H1 (cell line): ENCODE measurements at places on chromosomes 5 and 9.

DNA sequence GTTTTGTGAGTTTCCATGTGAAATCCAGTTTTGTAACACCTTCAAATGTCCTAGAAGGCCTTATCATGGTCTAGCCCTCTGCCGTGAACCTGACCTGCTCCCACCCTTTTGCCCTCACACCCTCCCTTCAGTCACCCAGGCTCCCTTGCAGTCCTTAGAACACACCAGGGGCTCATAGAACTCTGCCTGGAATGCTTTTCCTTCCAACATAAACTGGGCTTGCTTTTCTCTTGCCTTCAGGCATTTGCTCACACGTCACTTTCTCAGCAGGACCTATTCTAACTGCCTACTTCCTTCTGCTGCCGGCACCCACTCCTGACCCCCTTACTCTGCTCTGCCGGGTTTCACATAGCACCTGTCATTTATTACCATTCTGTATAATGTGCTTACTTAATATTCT, 111.9 kb downstream of the PDE8B start:
- no peaks in the 10 kb centered on the region; the same call in 1 of the 2 replicates for H3K27me3 ChIP-seq
- H3K4me3 ChIP-seq, result no peak overlapping the region
- DNase-seq, result no peak
- H3K36me3 ChIP-seq, result no peaks in the 10 kb centered on the region

GRCh38 chr9:86458191-86458855, 104.1 kb upstream of the TUT7 start:
- H3K4me3 ChIP-seq, result no peak overlapping the region
- H3K27ac ChIP-seq, result no peak overlapping the region
- H3K36me3 ChIP-seq, result no peaks in the 10 kb centered on the region
- H3K27me3 ChIP-seq, result no peaks in the 10 kb centered on the region

GRCh38 chr9:98118640-98119601, at the start of gene TRIM14:
TSS of gene TRIM14 (minus strand) at chr9:98119222. CDS start at chr9:98119188, 34 bp downstream.
- no peaks in the 10 kb centered on the region for H3K27me3 ChIP-seq
- H3K36me3 ChIP-seq, result no peaks in the 10 kb centered on the region
- H3K4me1 ChIP-seq, result peaks cover 7% of the 10 kb centered on the region
- DNase-seq, result peak; percentile 53

DNA sequence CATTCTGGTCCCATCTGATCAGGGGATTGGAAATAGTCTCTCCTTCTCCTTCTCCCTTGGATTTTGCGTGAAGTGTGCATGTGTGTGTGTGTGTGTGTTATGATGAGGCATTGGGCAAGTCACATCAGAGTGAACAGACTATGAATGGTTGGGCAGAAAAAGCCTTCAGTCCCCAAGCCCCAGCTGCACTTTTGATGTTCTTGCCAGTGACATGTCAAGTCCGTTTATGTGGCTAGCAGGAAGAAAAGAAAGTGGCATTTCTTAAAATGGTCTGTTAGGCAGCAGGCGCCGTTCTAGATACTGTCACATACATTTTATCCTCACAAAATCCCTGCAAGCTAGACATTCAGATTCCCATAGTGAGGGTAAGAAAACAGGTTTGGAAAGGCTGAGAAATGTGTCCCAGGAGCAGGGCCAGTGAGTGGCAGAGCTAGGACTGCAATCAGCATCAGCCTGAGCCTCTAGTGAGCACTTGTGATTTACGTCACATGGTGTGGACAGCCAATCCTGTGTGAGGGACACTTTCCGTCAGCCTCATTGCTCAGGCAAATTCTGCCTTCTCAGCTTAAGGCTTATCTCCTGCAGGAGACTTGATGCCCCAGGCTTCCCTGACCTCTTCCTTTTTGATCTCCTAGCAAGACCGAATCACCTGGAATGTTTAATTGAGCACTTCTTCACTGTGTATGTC, 60.4 kb downstream of the GLRA1 start:
- H3K27me3 ChIP-seq, result no peaks in the 10 kb centered on the region
- no peak overlapping the region for H3K4me3 ChIP-seq
- no peaks in the 10 kb centered on the region for H3K36me3 ChIP-seq
- no peak overlapping the region for H3K27ac ChIP-seq
- DNase-seq, result no peak

GRCh38 chr5:75824323-75824722, 107.1 kb upstream of the POC5 start:
- H3K4me1 ChIP-seq, result no peaks in the 10 kb centered on the region
- no peaks in the 10 kb centered on the region for H3K36me3 ChIP-seq
- no peak overlapping the region for H3K4me3 ChIP-seq
- no peaks in the 10 kb centered on the region for H3K27me3 ChIP-seq
- H3K27ac ChIP-seq, result no peak overlapping the region

DNA sequence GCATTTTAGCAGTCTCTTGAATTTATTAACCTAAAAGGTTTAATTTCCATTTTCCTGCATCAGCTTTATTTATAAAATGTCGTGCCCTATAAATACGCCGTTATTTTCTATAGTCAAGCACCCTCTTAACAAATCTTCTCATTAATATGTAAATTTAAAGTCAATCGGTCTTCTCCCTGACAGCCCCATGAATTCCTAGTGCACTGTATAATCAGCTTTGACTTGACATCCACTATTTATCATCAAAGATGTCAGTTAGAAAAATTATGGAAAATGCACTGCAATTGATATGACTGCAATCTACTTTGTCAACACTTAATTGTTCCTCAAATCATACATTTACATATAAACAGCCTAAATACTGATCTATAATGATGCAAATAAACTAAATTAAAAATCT, 83.4 kb downstream of the AP3B1 start:
- DNase-seq, result no peak
- H3K27me3 ChIP-seq, result no peaks in the 10 kb centered on the region
- H3K4me1 ChIP-seq, result peaks cover 5% of the 10 kb centered on the region
- H3K27ac ChIP-seq, result no peak overlapping the region
- no peaks in the 10 kb centered on the region; the same call in 1 of the 2 replicates for H3K36me3 ChIP-seq

DNA sequence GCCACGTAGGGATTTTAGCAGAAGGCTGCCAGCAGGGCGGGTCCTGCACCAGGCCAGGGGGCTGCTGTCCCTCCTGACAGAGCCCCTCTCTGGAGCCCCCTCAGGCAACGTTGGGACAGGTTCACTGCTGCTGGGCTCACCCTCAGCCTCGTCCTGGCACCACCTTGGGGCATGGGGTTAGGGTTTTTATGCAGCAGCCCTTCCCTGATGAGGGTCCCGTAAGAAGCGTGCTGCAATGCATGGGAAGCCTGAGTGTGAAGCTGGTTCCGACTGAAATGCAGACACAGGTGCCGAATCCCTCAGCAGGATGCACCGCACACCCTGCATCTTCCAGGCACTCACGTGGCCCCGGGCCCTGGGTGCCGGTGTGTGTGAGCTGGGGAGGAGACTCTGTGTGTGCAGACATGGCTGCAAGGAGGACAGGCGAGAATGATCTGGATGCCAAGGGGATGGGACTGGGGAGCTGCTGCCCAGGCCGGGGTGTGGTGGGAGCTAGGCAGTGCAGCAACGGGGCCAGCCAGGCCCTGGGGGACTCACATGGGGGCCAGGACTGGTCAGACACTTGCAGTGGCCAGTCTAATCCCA, 27.1 kb downstream of the ZDHHC11B start:
- H3K4me1 ChIP-seq, result no peaks in the 10 kb centered on the region
- no peak overlapping the region for H3K4me3 ChIP-seq
- H3K27ac ChIP-seq, result peak overlapping the region; percentile 32; the same call in 1 of the 2 replicates
- no peaks in the 10 kb centered on the region for H3K36me3 ChIP-seq

DNA sequence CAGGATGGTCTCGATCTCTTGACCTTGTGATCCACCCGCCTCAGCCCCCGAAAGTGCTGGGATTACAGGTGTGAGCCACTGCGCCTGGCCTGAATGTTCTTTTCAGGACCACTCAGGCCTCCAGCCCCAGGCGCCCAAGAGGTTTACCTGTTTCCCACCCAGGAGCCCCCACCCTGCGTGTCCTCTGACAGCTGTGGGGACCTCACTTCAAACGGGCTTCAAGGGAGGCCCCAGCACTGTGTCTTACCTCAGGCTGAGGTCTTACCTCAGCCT, 19.1 kb upstream of the SLC6A19 start:
- DNase-seq, result no peak
- H3K27me3 ChIP-seq, result no peaks in the 10 kb centered on the region
- H3K4me3 ChIP-seq, result no peak overlapping the region
- no peak overlapping the region for H3K27ac ChIP-seq

- H3K27me3 ChIP-seq, result no peaks in the 10 kb centered on the region
- H3K36me3 ChIP-seq, result no peaks in the 10 kb centered on the region
- no peak overlapping the region for H3K27ac ChIP-seq
- no peak for DNase-seq
Measured at GRCh38 chr9:127195976-127196825, 68.4 kb upstream of the GARNL3 start.

DNA sequence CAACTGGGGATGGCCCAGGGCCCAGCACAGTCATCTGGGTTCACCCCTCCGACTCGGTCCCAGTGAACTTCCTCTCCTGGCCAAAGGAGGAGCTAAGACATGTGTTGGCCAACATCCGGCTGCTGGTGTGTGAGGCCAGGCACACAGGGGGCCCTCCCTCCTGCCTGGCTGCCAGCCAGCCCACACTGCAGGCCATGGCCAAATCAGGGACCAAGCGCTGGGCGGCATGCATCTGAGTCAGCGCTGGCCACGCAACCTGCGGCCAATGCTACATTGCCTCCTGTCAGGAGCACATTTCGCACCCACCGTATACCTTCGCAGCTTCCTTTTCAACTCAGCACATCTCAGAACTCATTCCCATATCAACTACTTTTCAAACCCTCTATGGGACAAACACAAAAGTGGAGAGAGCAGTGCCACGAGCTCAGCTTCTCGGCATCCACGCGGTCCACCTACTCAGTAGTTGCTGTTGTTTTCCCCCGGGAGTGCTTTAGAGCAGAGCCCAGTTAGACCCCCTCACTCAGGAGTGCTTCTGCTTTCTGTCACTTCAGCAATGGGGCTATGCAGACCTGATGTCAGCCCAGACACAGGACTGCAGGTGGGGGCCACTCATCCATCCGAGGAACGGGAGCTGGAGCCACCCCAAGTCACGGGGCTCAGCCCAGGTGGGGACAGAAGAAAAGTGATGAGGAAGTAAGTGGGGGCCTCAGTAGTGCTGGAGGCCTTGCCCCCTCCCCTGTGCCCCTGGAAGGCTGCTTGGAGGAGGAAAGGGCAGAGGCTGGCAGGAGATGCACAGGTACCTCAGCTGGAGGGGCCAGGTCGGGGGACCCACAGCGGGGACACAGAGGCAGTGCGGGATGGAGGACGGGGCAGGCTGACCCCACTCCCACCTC, 13.9 kb downstream of the NINJ1 start:
- no peaks in the 10 kb centered on the region for H3K36me3 ChIP-seq
- peaks cover 5% of the 10 kb centered on the region for H3K4me1 ChIP-seq
- H3K27me3 ChIP-seq, result no peaks in the 10 kb centered on the region
- no peak for DNase-seq
- no peak overlapping the region; the same call in 1 of the 2 replicates for H3K27ac ChIP-seq
